Activated naive CD8-positive, alpha-beta T cell treated with anti-CD3 and anti-CD28 coated beads, Interleukin-2, amount 10 ng/mL, durations not matched to agents 7 days and 5 days (primary cell): ENCODE measurements at places on chromosomes 3 and 15. TPM values are rescaled to one million over a fixed set of nuclear protein-coding genes. Genes with fewer than 3 reads are reported as not detected.

GRCh38 chr3:124529826-124530571 lies 200.3 kb upstream of the UMPS start:
- DNase-seq: no peak

DNA sequence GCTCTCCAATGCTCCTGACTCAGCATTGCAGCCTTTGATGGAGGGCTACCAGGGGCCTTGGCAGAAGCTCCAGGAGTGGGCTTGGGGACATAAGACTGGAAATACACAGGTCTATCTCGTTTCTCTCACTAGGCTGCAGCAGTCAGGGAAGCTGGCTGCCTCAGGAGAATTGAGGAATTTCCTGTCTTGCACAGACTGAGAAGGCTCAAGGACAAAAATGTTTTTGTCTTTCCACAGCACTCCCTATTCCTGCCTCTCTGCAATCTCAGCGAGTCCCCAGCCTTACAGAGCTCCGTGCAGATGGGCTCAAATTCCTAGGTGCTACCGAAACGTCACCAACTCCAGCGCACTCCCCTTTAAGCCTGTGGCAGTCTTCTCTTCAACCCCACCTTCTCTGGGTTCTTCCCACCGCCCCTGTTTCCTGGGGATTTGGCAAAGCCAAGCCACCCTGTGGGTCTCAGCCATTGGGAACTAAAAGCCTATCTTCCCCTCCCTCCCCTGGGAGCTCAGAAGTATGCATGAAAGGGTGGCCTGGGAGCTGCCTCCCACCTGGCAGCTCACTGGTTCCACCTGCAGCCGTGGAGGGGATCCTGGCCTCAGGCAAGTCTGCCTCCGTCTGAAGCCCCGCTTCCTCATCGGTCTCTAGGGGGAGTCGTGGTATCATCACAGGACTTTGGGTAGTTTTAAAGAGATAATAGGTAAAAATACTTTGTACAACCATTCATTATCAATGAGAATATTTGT lies 322.6 kb upstream of the FRG2C start:
- no peak for DNase-seq

- DNase-seq: no peak
Measured at GRCh38 chr15:87945246-87945645, 311.3 kb downstream of the NTRK3 start.

DNA sequence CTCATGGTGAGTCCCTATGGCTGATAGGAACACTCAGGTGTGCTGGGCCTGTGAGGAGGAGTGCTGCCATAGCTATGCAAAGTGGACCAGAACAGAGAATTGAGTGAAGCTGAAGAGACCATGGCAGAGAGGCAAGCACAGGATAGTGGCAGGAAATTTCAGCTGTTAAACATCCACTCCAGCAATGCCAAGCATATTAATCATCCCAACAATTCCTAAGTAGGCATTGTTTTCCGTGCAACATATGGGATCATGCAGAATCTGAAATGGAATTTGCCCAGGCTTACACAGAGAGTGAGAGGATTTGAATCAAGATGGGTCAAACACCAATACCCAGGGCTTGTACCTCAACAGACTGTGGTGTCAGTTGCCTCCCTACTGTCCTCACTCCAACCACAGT lies 582.6 kb upstream of the UBE2E2 start:
- no peak for DNase-seq

GRCh38 chr15:100919481-100920405 lies 586 bp downstream of the LRRK1 start:
- peak; percentile 65 for DNase-seq

DNA sequence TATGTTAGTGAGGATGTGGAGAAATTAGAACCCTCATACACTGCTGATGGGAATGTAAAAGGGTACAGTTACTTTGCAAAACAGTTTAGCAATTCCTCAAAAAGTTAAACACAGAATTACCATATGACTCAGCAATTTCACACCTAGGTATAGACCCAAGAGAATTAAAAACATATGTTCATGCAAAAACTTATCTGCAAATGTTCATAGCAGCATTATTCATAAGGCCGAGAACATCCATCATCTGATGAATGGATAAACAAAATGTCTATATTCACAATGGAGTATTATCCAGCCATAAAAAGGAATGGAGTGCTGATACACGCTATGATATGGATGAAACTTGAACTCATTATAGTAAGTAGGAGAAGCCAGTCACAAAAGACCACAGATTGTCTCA lies 10.3 kb downstream of the SEC13 start:
- no peak for DNase-seq

GRCh38 chr3:63977893-63978292 lies 45.4 kb downstream of the PSMD6 start:
- DNase-seq: no peak

GRCh38 chr3:140332131-140332530 lies 345.7 kb upstream of the TRIM42 start:
- no peak for DNase-seq

GRCh38 chr15:22949074-22949547 lies 31.1 kb downstream of the CYFIP1 start:
- no peak for DNase-seq

DNA sequence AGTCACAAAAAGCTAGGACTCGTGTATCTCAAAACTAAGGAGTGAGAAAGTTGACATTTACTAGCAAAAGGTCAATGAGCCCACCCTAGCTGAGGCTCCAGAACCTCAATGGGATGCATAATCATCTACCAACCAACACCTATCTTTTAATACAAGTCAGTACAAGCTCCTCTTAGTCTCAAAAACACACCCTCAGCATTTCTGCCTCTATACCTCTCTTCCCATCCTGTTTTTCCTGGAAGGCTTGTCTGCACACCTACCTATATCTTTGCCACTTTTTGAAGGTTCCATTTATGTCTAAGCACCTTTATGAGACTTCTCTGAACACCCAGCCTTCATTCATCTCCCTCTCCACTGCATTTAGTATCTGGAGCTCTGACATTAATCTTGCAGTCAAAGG lies 10.0 kb downstream of the WWTR1 start:
- no peak for DNase-seq

GRCh38 chr3:108474581-108474980 lies 35.8 kb downstream of the MYH15 start:
- no peak for DNase-seq

DNA sequence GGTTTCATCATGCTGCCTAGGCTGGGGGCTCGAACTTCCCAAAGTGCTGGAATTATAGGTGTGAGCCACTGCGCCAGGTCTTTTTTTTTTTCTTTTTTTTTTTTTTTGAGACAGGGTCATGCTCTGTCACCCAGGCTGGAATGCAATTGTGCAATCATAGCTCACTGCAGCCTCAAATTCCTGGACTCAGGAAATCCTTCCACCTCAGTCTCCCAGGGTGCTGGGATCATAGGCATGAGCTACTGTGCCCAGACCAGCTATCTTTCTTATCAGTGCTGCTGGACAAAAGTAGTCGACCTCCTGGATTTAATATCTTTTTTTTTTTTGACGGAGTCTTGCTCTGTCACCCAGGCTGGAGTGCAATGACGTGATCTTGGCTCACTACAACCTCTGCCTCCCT lies 60.8 kb downstream of the TFDP2 start:
- DNase-seq: no peak

GRCh38 chr3:161081633-161082032 lies 23.5 kb downstream of the B3GALNT1 start:
- no peak for DNase-seq

DNA sequence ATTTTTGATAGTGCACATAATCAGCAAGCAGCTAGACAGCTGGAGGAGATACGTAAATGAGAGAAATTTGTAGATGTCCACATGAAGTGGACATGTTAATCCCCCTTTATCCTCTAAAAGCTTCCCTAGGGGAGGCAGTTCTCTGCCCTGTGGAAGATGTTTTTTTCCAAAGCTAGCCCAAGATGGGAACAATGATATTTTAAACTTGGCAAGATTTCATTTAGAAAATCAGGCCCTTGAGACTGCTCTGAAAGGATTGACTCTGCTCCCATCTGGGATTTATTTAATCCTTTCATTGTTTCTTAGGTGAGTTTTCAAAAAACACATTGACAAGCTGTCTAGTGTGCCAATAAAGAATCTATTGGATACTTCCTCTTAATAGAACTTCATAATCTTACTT lies 92.0 kb downstream of the SYNPR start:
- DNase-seq: no peak

GRCh38 chr3:44032487-44032886 lies 209.2 kb upstream of the TOPAZ1 start:
- DNase-seq: no peak

KCNH8 gene
- not detected for total RNA-seq

IL17RB gene
- 0.31 TPM for total RNA-seq

CATSPER2 gene
- 2.0 TPM for total RNA-seq

MEGF11 gene
- total RNA-seq: not detected
